ENCODE measurements at places on chromosomes 1 and 21.

- DNase-seq: peak; percentile 72
Measured at GRCh38 chr1:234933475-234933874, 195.2 kb downstream of the TOMM20 start.

DNA sequence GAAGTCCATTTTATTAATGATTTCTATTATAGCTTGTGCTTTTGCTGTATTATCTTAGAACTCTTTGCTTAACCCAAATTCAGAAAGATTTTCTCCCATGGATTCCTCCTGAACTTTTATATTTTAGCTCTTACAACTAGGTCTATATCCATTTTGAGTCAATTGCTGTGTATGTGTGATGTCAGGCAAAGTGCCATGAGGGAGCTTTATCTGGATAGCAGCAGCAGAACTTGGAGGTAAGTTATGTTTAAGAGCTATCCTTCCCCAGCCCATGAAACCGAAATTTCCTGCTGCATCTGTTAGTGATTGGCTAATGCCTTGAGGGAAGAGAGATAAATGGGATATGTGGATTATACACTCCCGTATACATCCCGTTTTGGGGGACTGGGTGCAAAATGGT lies 29.9 kb downstream of the ADAM30 start:
- no peak for DNase-seq

- no peak for DNase-seq
Measured at GRCh38 chr1:86765073-86765472, 60.7 kb downstream of the SH3GLB1 start.

DNA sequence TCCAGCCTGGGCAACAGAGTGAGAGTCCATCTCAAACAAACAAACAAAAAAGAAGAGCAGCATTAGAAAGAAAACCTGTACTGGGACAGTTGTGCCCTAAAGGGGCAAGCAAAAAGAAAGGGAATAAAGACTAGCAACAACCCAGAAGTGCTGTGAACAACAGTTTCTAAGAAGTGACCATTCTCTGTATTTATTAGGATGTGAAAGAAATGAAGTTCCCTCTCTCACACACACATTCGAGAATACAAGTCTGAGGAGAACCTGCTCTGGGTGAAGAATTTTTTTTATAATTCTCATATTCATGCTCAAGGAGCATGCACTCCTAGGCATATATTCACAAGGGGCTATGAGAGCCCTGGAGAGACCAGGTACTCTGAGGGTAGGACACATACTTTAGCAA lies 59.5 kb upstream of the LRRC8D start:
- no peak for DNase-seq

DNA sequence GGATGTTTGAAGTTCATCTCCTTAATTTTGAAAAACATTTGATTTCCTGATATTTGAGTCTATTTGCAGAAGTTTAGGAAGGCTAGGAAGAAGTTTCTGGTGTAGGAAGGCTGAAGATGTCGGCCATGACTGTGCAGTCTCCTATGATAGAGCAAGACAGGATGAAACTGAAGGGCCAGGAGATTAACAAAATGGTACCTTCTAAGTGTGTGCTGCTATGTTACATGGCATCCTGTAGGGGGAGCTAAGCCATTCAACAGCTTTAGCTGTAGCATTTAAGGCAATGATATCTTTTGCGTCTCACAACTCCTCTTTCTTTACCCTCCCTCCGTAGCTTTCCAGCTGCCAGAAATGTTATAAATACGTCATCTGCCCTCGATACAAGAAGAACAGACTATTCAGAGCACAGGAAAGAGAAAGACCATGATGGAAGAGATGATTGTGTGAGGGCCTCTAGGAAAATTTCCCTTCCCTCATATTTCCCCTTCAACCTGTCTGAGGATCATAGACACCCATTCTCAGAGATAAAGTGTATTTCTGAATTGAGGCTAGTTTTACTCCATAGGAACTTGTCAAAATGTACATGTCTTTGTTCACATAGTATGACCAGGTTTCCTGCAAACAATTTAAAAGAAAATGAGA lies 61.1 kb downstream of the XCL1 start:
- peak; percentile 55 for DNase-seq

- peak; percentile 7 for DNase-seq
Measured at GRCh38 chr1:85125891-85126290, 74.9 kb downstream of the SYDE2 start.

DNA sequence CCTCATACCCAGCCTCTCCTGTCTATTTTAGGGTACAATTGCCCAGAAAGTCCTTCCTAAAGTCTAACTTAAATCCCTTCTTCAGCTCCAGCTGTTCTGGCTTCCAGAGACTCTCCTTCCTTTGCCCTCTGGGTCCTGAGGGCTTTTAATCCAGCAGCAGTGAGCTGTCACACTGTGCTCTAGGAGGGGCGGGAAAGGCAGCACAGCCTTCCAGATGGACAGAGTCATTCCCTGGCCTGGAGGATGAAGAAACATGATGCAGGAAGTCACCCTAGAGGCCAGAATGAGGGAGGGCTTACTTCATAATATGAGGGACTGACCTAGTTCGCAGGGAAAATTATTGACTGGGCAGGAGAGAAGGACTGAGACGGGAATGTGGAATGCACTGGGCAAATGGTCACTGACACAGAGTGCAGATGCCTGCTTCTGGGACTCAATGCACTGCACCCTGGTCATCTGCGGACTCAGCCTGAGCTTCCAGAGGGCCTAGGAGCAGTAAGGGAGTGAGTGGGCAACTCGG lies 1.3 kb downstream of the SH2D2A start:
- DNase-seq: peak; percentile 88

GRCh38 chr1:10986525-10986890 lies 25.9 kb upstream of the TARDBP start:
- no peak for DNase-seq

- DNase-seq: no peak
Measured at GRCh38 chr1:4175566-4176405, 275.7 kb upstream of the C1orf174 start.

DNA sequence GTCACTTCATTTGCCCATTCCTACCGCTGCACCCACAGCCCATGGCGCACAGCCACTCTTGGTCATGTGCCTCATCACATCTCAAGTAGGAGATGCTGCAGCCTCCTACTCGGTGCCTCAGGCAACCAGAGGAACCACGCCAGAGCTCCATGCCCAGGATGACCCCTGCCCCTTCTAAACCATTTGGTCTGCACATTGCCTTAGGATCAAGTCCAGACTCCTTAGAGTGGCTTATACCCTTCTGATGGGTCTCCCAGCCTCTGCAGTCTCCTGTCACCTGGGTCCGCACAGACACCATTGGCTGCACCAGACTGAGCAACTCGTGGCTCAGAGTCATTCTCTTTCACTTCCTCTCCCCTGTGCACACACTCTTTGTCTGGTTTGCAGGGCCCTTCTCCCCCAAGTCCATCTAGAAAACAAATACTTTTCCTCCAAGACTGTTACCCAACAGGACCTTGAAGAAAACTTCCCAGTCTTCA lies 2.2 kb upstream of the ADORA3 start:
- DNase-seq: no peak

- no peak for DNase-seq
Measured at GRCh38 chr21:23017989-23018388, 2019.8 kb downstream of the NCAM2 start.

DNA sequence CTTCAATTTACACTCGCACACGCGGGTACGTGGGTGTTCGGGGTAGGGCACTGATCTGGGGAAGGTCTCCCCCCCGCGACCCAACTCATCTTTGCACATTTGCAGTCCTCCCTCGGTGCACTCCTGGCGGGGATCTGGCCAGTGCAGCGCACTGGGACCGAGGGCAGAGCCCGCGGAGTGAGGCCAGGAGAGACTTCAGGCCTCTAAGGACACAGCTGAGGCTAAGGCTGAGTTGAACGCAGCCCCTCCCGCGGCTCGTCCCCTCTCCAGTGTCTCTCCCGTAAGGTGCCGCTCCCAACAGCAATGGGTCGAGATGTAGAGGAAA lies 936 bp upstream of the NCAM2 start:
- DNase-seq: peak; percentile 2

GRCh38 chr1:10622910-10623685 lies 148.3 kb downstream of the PEX14 start:
- no peak for DNase-seq

- DNase-seq: no peak
Measured at GRCh38 chr1:160640359-160641123, 6.3 kb downstream of the SLAMF1 start.

DNA sequence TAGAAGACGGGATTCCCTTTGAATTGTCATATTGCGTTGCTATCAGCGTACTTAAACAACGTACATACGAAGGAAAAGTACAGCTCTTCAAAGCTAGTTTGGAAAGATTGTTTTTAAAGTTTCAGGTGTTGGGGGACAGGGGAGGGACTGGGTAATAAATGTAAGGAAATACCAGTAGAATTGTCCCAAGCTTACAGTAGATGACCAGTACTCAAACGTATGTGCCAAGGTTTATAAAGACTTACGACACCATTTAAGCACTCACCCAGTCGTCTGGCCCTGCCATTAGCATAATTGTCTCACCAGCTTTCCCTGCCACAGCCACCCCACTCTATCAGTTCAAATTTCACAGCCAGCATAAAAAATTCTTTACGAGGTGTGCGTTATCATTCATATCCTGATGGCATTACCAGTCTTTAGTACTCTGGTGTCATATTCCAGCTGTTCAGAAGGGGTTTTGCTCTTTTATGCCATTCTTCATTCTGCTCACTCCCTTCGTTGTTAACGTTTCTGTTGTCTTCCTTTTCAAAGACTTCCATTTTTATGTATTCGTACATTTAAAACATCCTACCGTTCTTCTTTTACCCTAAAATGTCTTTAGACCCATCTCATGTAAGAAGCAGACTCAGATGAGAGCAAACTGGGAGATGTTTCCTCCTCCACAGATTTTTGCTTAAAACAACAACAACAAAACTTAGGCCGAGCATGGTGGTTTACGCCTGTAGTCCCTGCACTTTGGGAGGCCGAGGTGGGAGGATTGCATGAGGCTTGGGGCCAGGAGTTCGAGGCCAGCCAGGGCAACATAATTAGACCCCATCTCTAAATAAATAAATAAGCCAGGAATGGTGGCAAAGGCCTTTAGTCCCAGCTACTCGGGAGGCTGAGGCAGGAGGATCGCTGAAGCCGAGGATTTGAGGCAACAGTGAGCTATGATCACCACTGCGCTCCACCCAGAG lies 1.0 kb upstream of the HP1BP3 start:
- DNase-seq: peak; percentile 82

DNA sequence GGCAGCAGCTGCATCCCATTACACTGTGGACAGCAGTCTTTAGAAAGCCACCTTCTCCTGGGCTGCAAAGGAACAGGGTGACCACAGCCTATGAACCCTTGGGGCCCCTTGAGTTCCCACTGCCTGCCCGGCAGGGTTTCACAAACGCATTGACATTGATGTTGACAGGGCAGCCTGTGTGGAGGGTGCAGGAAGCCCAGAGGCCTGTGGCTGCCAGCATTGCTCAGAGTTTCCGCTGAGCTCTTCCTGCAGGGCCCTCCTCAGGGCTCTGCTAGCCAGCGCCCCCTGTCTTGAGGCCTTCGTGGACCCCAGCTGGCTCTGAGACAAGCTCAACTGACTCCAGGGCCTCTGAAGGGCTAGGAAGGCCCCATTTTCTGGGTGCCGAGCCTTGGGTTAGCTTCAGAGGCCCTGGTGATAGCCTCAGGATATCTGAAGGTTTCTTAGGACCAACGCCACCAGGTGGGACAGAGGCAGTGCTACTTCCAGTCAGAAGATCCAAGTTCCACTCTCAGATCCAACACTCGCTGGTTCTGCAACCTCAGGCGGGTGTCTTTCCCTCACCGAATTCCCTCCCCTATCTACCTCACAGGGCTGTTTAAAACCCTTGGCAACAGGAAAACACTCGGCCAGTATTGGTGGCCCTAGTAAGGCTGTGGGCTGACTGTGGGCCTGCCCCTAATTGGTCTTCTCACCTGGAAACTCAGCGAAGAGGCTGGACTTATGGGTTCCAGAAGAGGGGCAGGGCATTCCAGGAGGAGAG lies 27.2 kb upstream of the EPS8L3 start:
- peak; percentile 89 for DNase-seq

GRCh38 chr1:169098380-169098779 lies 8.1 kb upstream of the ATP1B1 start:
- no peak for DNase-seq

- no peak for DNase-seq
Measured at GRCh38 chr1:41149570-41149969, 92.5 kb downstream of the SCMH1 start.

DNA sequence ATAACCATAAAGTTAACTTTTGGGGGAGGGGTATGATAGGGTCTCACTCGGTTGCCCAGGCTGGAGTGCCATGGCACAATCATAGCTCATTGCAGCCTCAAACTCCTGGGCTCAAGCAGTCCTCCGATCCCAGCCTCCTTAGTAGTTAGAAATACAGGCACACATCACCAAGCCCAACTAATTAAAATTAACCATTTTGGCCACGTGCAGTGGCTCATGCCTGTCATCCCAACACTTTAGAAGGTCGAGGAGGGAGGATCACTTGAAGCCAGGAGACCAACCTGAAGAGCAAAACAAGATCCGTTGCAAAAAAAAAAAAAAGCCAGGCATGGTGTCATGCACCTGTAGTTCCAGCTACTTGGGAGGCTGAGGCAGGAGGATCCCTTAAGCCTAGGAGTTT lies 26.6 kb upstream of the MED18 start:
- no peak for DNase-seq

GRCh38 chr1:168485048-168485447 lies 58.7 kb downstream of the XCL2 start:
- DNase-seq: peak; percentile 83

DNA sequence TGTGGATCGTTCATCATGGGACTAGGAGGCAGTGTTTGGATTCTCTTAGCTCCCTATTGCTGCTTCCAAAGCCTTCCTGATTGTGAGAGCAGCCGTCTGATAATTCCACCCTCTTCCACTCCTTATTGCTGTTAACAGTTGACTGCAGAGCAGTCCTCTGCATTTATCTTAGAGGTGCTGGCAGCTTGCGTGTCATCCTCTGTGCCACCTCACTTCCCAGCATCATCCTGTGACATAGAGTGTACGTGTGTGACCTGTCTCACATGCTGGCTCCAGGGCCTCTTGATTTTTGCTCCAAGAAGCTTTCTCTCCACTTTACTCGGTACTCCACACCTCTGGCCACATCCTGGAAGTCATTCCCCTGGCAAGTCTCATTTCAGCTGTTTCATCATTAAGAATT lies 53.0 kb upstream of the DYNLT5 start:
- DNase-seq: no peak

DNA sequence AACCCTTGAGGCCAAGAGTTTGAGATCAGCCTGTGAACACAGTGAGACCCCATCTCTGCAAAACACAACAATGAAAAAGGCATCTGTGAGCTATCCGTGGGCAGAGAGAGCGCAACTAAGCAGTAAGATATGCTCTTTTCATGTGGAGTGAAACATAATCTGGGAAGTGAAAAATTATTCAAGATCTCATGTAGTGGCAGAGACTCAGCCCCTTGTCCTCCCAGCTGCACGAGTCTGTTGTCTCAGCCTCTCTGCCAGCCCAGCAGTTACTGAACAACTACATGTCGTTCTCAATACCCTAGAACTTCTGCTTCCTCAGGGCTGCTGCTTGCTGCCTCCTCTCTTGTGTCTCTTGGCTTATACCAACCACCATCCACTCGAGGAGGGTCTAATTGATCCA lies 61.3 kb upstream of the WDR26 start:
- no peak for DNase-seq

- DNase-seq: peak; percentile 78
Measured at GRCh38 chr1:211951856-211952255, 83.5 kb downstream of the INTS7 start.

Data from cardiac fibroblast (primary cell).